Activated CD4-positive, alpha-beta memory T cell treated with anti-CD3 and anti-CD28 coated beads, Interleukin-2, amount 10 ng/mL, durations not matched to agents 7 days and 5 days (primary cell): ENCODE measurements at places on chromosomes 16 and 17. TPM values are rescaled to one million over a fixed set of nuclear protein-coding genes. Genes with fewer than 3 reads are reported as not detected.

FGF11 gene
- 10.8 TPM for total RNA-seq

PDILT gene
- not detected for total RNA-seq

GRAP gene
- 15.4 TPM for total RNA-seq

VMO1 gene
- total RNA-seq, result 0.40 TPM

DNAH3 gene
- 0.05 TPM for total RNA-seq

MAPT gene
- 0.15 TPM for total RNA-seq

PITPNM3 gene
- 0.53 TPM for total RNA-seq

OR1A1 gene
- total RNA-seq, result 0.05 TPM

TLCD3A gene
- total RNA-seq, result 8.2 TPM

BEAN1 gene
- not detected for total RNA-seq

ITGAX gene
- 42.0 TPM for total RNA-seq

- H3K4me3 ChIP-seq, result no peak overlapping the region
- H3K27me3 ChIP-seq, result no peaks in the 10 kb centered on the region
- peaks cover 40% of the 10 kb centered on the region for H3K36me3 ChIP-seq
- H3K4me1 ChIP-seq, result peaks cover 25% of the 10 kb centered on the region
- DNase-seq, result no peak
These were observed 158.1 kb downstream of the VPS53 start for GRCh38 chr17:556431-556995.

GRCh38 chr16:12026741-12027490 is 50.4 kb downstream of the SNX29 start:
- peaks cover 5% of the 10 kb centered on the region for H3K4me1 ChIP-seq
- H3K27me3 ChIP-seq, result no peaks in the 10 kb centered on the region
- H3K36me3 ChIP-seq, result no peaks in the 10 kb centered on the region
- H3K27ac ChIP-seq, result no peak overlapping the region
- no peak for DNase-seq

DNA sequence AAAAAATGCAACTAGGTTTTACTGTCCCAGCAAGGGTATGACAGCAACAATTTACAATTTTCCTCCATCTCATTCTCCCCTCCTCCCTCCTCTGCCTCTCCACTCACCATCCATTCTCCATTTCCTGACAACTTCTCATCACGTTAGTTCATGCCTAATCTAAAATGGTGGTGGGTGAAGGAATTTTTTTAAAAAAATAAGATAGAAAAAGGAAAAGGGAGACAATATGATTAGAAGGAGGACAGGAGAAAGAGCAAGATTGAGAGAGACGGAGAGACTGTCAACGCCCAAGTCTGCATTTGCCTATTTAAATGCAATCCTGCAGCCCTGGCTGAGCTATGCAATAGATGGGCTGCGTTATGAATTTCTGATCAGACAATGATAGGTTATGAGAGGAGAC is 380.7 kb upstream of the PSMD7 start:
- DNase-seq, result no peak
- H3K27ac ChIP-seq, result no peak overlapping the region
- no peaks in the 10 kb centered on the region for H3K4me1 ChIP-seq
- H3K27me3 ChIP-seq, result no peaks in the 10 kb centered on the region
- H3K4me3 ChIP-seq, result no peak overlapping the region

GRCh38 chr17:46978489-46979146 is 435 bp downstream of the RPRML start:
- DNase-seq, result no peak
- H3K27ac ChIP-seq, result no peak overlapping the region
- peak overlapping the region; percentile 60 for H3K4me3 ChIP-seq
- H3K27me3 ChIP-seq, result peaks cover 54% of the 10 kb centered on the region
- peaks cover 12% of the 10 kb centered on the region for H3K4me1 ChIP-seq

DNA sequence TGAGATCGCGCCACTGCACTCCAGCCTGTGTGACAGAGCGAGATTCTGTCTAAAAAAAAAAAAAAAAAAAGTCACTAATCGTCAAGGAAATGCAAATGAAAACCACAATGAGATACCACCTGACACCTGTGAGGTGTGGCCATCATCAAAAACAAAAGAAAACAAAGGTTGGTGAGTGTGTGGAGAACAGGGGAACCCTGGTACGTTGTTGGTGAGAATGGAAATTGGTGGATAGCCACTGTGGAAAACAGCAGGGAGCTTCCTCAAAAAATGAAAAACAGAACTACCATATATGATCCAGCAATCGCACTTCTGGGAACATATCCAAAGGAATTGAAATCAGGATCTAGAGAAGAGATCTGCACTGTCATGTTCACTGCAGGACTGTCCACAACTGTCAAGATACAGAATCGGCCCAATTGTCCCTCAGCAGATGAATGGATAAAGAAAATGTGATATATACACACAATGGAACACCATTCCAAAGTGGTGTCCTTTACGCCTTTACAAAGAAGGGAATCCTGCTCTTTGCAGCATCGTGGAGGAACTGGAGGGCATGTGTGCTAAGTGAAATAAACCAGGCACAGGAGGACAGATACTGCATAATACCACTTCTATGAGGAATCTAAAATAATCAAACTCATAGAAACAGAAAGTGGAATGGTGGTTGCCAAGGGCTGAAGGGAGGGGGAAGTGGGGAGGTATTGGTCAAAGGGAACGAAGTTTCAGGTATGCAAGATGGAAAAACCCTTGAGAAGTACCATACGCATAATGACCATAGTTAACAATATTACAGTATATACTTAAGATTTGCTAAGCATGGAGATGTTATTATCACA is 63.5 kb upstream of the PLCG2 start:
- peak; percentile 49 for DNase-seq
- no peaks in the 10 kb centered on the region for H3K36me3 ChIP-seq
- peak overlapping the region; percentile 58 for H3K27ac ChIP-seq

- H3K27ac ChIP-seq, result peak overlapping the region; percentile 38
- no peaks in the 10 kb centered on the region for H3K27me3 ChIP-seq
- peak; percentile 46 for DNase-seq
- peaks cover 74% of the 10 kb centered on the region for H3K36me3 ChIP-seq
- no peak overlapping the region for H3K4me3 ChIP-seq
- H3K4me1 ChIP-seq, result peaks cover 46% of the 10 kb centered on the region
These were observed 15.7 kb downstream of the SLC16A3 start for GRCh38 chr17:82244413-82245133.

DNA sequence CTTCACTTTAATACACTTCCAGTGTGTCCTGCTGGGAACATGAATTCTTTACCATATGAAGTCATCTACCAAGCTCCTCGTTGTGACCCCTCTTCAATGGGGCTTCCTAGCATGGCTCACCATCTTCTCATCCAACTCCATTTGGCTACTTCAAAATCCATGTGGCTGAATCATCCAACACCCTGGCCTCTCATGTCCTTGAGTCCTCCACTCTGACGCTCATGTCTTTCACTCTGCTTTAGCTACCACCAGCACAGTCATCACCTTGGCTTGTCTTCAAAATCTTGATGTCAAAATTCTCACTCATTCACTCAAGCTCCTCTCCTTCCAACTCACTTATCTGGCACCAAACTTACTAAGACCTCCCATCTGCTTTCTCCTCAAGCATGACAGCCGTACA is 35.8 kb downstream of the AMFR start:
- peaks cover 62% of the 10 kb centered on the region for H3K36me3 ChIP-seq
- no peaks in the 10 kb centered on the region for H3K27me3 ChIP-seq
- H3K4me3 ChIP-seq, result no peak overlapping the region
- peaks cover 5% of the 10 kb centered on the region for H3K4me1 ChIP-seq

- no peak overlapping the region for H3K4me3 ChIP-seq
- no peak for DNase-seq
- H3K36me3 ChIP-seq, result peaks cover 56% of the 10 kb centered on the region
- peaks cover 72% of the 10 kb centered on the region for H3K4me1 ChIP-seq
- H3K27me3 ChIP-seq, result no peaks in the 10 kb centered on the region
- H3K27ac ChIP-seq, result peak overlapping the region; percentile 44
These were observed 48.0 kb downstream of the N4BP1 start for GRCh38 chr16:48561960-48562393.

GRCh38 chr17:42117397-42118125 is 3.6 kb downstream of the KAT2A start:
- no peak overlapping the region for H3K4me3 ChIP-seq
- no peak for DNase-seq
- H3K27me3 ChIP-seq, result no peaks in the 10 kb centered on the region
- H3K36me3 ChIP-seq, result peaks cover 19% of the 10 kb centered on the region

DNA sequence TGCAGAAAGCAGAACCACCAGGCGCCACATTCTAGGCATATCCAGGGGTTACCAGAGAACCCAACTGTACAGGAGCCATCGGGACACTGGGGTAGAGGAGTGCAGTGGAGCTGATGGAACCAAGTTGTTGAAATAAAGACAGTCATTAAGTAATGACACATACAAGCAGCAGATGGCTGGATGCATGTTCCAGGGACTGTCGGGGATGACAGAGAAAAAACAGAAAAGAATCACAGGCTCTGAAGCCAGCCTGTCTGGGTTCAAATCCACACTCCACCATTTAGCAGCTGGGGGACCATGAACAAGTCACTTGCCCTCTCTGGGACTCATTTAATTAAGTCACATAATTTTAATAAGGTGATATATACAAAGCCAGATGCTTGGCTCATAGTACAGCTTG is 117.1 kb downstream of the ZNF423 start:
- no peak overlapping the region for H3K27ac ChIP-seq
- no peaks in the 10 kb centered on the region for H3K36me3 ChIP-seq
- no peak for DNase-seq
- H3K4me1 ChIP-seq, result no peaks in the 10 kb centered on the region
- H3K27me3 ChIP-seq, result no peaks in the 10 kb centered on the region

DNA sequence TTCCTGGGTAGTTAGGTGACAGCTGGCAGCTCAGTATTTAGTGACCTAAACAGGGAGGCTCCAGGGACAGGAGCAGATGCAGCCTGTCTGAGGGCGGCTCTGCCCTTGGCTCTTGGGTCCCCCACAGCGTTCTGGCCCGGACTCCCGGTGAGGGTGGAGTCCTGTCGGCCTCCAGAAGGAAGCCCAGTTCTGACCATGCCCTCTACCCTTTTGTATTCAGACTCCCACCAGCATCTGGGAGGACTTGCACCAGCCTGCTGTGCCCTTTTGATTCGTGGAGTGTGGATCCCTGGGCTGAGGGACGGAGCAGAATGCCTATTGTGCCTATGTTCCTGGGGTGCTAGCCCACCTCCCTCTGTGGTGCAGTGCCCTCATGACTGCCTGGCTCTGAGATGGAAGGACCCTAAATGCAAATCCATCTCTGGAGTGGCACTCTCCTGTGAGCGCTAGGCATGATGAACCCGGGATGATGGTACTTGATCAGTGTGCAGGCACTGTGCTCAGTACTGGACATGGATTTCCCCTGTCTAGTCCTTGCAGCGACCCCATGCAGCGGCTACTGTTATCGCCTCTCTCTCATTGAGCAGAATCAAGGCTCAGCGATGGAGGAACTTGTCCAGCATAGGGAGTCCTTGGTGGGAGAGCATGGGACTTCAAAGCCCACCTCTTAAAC is 123.1 kb downstream of the SNX29 start:
- peaks cover 3% of the 10 kb centered on the region for H3K4me1 ChIP-seq
- H3K27ac ChIP-seq, result no peak overlapping the region
- no peak for DNase-seq
- no peaks in the 10 kb centered on the region for H3K27me3 ChIP-seq

GRCh38 chr16:27199235-27199586 is 4.1 kb upstream of the KDM8 start:
- H3K4me1 ChIP-seq, result peaks cover 86% of the 10 kb centered on the region
- peak overlapping the region; percentile 64 for H3K27ac ChIP-seq
- no peak overlapping the region for H3K4me3 ChIP-seq
- DNase-seq, result no peak
- no peaks in the 10 kb centered on the region for H3K27me3 ChIP-seq

- H3K27ac ChIP-seq, result no peak overlapping the region
- no peak overlapping the region for H3K4me3 ChIP-seq
- no peaks in the 10 kb centered on the region for H3K4me1 ChIP-seq
- no peaks in the 10 kb centered on the region for H3K36me3 ChIP-seq
- peaks cover 10% of the 10 kb centered on the region for H3K27me3 ChIP-seq
These were observed 27.2 kb downstream of the SPNS2 start for GRCh38 chr17:4525691-4526397.

- no peaks in the 10 kb centered on the region for H3K27me3 ChIP-seq
- DNase-seq, result no peak
- H3K27ac ChIP-seq, result no peak overlapping the region
- H3K4me3 ChIP-seq, result no peak overlapping the region
- H3K36me3 ChIP-seq, result peaks cover 5% of the 10 kb centered on the region
- peaks cover 55% of the 10 kb centered on the region for H3K4me1 ChIP-seq
These were observed 16.2 kb upstream of the SPNS2 start for GRCh38 chr17:4482338-4483011.

DNA sequence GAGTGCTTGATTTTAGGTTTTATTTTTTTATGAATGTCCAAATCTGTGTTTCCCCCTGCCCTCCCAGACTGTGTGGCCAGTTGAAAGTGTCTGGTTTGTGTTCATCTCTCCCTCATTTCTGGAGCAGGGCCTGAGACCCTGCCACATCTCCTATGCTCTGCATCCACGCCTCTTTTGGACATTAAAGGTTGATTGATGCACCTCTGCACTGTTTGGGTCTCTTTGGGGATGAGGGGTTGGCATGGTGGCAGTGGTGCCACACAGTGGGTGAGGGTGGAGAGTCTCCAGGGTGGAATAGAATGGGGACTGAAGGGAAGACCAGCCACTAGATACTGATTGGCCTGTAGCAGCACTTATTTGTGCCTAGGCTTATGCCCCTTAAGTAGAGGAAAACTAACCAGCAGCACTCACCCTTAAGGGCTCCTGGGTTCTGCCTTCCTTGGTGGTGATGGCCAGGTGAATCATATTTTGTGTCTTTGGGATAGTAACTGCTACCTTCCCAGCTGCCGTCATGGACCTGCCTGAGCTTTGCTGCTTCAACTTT is 7.9 kb downstream of the DYNLL2 start:
- no peaks in the 10 kb centered on the region for H3K27me3 ChIP-seq
- DNase-seq, result no peak
- H3K36me3 ChIP-seq, result peaks cover 77% of the 10 kb centered on the region

GRCh38 chr17:66702106-66702936 is 132.6 kb upstream of the CACNG5 start:
- no peak overlapping the region for H3K27ac ChIP-seq
- H3K36me3 ChIP-seq, result peaks cover 30% of the 10 kb centered on the region
- H3K4me1 ChIP-seq, result peaks cover 22% of the 10 kb centered on the region
- no peak overlapping the region for H3K4me3 ChIP-seq

DNA sequence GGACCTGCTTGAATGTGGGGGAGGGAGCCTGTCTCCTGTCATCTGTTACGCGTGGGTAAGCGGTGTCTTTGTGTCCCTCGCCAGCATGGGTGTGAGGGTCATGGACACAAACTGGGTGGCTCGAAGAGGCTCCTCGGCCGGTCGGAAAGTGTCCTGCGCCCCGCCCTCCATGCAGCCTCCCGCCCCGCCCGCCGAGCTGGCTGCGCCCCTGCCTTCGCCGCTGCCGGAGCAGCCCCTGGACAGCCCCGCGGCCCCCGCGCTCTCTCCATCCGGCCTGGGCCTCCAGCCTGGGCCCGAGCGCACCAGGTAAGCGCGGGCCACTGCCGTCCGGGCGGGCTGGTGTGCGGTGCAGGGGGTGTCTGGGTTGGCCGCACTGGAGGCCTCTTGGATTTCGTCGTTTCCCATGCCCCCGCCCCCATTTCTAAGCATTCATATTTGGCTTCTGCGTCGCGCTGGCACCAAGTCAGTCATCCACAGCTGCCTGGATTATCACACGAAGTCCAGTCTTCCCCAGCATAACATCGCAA is 43.8 kb downstream of the ELAC2 start:
- no peak for DNase-seq
- H3K4me1 ChIP-seq, result no peaks in the 10 kb centered on the region

GRCh38 chr17:75077072-75077495 is 10.7 kb upstream of the SLC16A5 start:
- H3K4me3 ChIP-seq, result peak overlapping the region; percentile 50
- DNase-seq, result no peak
- no peaks in the 10 kb centered on the region for H3K27me3 ChIP-seq
- no peaks in the 10 kb centered on the region for H3K36me3 ChIP-seq

GRCh38 chr16:80616362-80616761 is 75.6 kb downstream of the DYNLRB2 start:
- no peak for DNase-seq
- H3K4me3 ChIP-seq, result no peak overlapping the region
- no peaks in the 10 kb centered on the region for H3K4me1 ChIP-seq
- peaks cover 47% of the 10 kb centered on the region for H3K36me3 ChIP-seq
- H3K27me3 ChIP-seq, result no peaks in the 10 kb centered on the region
- H3K27ac ChIP-seq, result no peak overlapping the region
